ENCODE measurements at places on chromosomes 6 and 20.

GRCh38 chr6:22838345-22838744, 269.0 kb downstream of the HDGFL1 start:
- no peak for DNase-seq

DNA sequence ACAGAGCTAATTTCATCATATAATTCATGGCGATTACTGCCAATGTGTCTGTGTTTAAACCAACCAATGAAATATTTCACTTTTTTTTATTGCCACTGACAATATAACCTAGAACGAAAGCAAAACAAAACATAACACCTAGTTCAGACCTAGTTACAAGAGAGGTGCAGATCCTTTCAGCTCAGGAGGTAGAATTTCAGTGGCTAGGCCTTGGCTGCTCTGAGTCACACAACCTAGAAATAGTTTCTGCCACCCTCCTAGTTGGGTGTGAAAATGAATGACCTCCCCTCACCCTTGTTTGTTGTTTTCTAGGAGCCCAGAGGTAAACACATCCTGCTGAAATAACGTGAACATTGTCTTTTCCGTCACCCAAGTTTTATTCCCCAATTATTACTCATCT, 356.3 kb downstream of the HTR1B start:
- DNase-seq, result no peak

GRCh38 chr6:2429460-2429859, 184.1 kb upstream of the GMDS start:
- no peak for DNase-seq

DNA sequence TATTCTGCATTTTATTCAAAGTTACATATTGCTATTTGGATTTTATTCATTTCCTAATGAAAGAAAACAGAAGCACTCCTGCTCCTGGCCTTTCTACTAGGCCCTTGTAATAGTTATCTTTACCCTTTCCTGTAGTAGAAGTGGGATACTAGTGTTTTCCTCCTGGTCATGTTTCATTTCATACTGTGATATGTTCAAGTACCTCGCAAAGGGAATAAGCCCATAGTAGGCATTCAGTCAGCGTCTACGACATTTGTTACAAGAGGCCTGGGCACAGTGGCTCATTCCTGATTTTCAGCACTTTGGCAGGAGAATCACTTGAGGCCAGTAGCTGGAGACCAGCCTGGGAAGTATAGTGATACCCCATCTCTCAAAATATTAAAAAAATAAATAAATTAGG, 154.1 kb downstream of the ARID1B start:
- no peak for DNase-seq

DNA sequence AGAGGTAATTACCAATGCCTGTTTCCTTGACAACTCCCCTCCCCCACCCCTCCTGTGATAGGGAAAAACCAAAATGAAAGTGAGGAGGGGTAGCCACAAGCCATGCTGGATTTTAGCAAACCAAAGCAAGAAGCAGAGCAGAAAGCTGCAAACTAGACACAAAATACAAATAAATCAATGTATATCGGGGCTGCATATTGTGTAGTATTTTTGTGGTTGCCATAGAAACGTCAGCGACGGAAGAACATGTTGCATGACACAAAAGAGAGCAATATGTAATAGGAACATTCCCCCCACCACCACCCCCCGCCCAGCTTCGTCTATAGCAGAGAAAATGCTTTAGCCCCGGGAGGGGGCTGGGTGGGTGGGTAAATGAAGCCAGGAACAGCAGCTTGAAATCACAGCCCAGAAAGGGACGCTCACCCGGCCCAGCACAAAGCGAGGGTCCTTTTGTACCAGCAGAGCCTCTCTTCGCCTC, 548 bp downstream of the AGPAT4 start:
- DNase-seq, result no peak

DNA sequence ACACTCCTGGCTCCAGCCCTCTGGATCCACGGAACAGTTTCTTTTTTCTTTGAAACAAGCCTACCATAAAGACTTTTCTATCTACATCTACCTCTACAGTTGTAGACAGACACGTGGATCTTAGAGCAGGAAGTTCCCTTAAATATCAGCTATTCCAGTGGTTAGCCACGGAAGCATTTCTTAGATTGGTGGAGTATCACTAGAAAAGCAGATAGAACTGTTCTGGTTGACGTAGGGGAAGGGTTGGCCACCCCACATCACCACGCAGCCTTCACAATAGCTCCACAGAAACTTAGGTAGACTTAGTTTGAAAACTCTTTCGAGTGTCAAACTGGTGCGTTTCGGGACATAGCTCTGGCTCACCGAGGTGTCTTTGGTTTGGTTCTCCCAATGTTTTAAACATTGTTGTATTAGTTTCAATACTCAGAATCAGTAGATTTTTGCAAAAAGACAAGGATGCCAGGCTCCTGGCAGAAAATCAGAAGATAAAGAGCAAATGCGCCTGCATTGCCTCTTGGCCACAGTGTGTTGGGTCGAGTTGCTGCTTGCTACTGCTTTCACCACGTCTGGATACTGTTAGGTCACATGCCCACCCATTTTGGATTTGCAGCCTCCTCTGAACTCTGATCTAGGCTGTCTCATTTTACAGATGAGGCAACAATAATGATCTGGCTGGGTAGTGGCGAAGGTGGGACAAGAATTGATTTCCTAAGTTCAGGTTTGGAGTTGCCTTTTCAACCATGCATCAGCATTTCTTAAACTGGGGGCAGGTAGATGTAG, 71.5 kb upstream of the DTNBP1 start:
- no peak for DNase-seq
